ENCODE measurements at places on chromosomes 7 and 10. TPM values are rescaled to one million over a fixed set of nuclear protein-coding genes. Genes with fewer than 3 reads are reported as not detected.

Gene DOCK1
- total RNA-seq: 62.4 TPM

Gene FZD8
- 2.9 TPM for total RNA-seq

Gene PPP1R3A
- total RNA-seq: not detected

Gene NUTM2B
- total RNA-seq: 0.51 TPM

Gene NPTX2
- total RNA-seq: 6.7 TPM

Gene IFIT1B
- total RNA-seq: not detected

Gene UTF1
- total RNA-seq: not detected

Gene TLX1
- not detected for total RNA-seq

Gene ASIC3
- total RNA-seq: 0.34 TPM

Gene C7orf57
- not detected for total RNA-seq

Gene AKR1E2
- 13.9 TPM for total RNA-seq

Gene ZNF736
- 14.3 TPM for total RNA-seq

Gene PKD2L1
- total RNA-seq: not detected

Gene NEUROD6
- not detected for total RNA-seq

Gene LRRC17
- total RNA-seq: 4.2 TPM

Gene PLXDC2
- 117 TPM for total RNA-seq

Gene BAIAP2L1
- total RNA-seq: 0.85 TPM

Gene KLF14
- 0.51 TPM for total RNA-seq

Gene ZNF853
- total RNA-seq: 4.6 TPM

Gene PTER
- 13.0 TPM for total RNA-seq

All from subcutaneous adipose tissue (tissue), 4 donors.